ENCODE measurements at places on chromosomes 11 and 22. TPM values are rescaled to one million over a fixed set of nuclear protein-coding genes. Genes with fewer than 3 reads are reported as not detected.

NAV2 gene
- 41.1 TPM for total RNA-seq

EMID1 gene
- total RNA-seq: 0.35 TPM

FAM111B gene
- total RNA-seq: 0.89 TPM

GRAMD1B gene
- 0.69 TPM for total RNA-seq

ACCS gene
- total RNA-seq: 16.7 TPM

TMEM191B gene
- total RNA-seq: 0.35 TPM

RAB39A gene
- total RNA-seq: 0.10 TPM

RFPL1 gene
- not detected for total RNA-seq

C11orf42 gene
- total RNA-seq: not detected

UBQLNL gene
- not detected for total RNA-seq

TMEM86A gene
- total RNA-seq: 18.8 TPM

CCDC188 gene
- total RNA-seq: 0.10 TPM

LRRC10B gene
- 0.15 TPM for total RNA-seq

IL18BP gene
- total RNA-seq: 4.8 TPM

CSKMT gene
- 3.6 TPM for total RNA-seq

MPZL3 gene
- 15.8 TPM for total RNA-seq

SPI1 gene
- total RNA-seq: not detected

TEAD1 gene
- 170 TPM for total RNA-seq

TMPRSS13 gene
- total RNA-seq: 0.17 TPM

ABCC8 gene
- not detected for total RNA-seq

BID gene
- 72.9 TPM for total RNA-seq

C11orf52 gene
- total RNA-seq: 9.2 TPM

SMIM38 gene
- total RNA-seq: not detected

TSSC4 gene
- 46.1 TPM for total RNA-seq

MISFA gene
- not detected for total RNA-seq

RCOR2 gene
- total RNA-seq: 0.35 TPM

ASPHD2 gene
- 5.6 TPM for total RNA-seq

FANCF gene
- 17.6 TPM for total RNA-seq

MPPED1 gene
- total RNA-seq: not detected

HSPA8 gene
- 1,819 TPM for total RNA-seq

GAL gene
- total RNA-seq: not detected

CCDC73 gene
- 0.30 TPM for total RNA-seq

FAU gene
- 166 TPM for total RNA-seq

MPEG1 gene
- not detected for total RNA-seq

DEUP1 gene
- total RNA-seq: not detected

OR8H1 gene
- total RNA-seq: not detected
